Non-pigmented ciliary epithelial cell (primary cell): ENCODE measurements at places on chromosomes 5 and 9.
A peak's percentile ranks its signal among the peaks of the same experiment; 100 is the strongest.

DNA sequence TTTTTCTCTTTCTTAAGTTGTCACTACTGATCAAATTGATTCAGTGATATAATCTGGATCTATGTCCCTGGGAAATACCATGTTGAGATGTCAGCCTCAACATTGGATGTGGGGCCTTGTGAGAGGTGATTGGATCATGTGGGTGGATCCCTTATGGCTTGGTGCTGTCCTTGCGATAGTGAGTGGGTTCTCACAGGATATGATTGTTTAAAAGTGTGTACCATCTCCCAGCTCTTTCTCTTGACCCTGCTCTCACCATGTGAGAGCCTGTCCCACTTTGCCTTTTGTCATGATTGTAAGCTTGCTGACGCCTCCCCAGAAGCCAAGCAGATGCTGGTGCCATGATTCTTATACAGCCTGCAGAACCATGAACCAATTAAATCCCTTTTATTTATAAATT is 68.6 kb downstream of the ST8SIA4 start:
- no peak for DNase-seq

GRCh38 chr9:126470241-126470993 is 143.3 kb upstream of the LMX1B start:
- no peak for DNase-seq

DNA sequence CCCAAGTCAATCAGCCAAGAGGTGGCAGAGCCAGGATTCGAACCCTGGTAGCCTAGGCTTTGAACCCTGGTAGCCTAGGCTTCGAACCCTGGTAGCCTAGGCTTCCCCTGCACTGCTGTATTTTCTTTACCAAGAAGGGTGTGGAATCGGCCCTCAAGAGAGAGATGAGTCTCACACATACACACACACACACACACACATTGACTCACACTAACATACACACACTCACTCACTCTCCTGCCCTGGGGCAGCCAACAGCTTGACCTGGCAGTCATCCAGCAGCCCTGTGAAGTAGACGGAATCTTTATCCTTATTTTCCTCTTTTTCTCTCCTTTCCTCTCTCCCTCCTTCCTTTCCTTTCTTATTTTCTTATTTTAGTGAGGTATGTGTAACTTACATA is 55.4 kb upstream of the RPL26L1 start:
- peak; percentile 84 for DNase-seq

GRCh38 chr5:93294996-93295395 is 286.0 kb downstream of the NR2F1-AS1 start:
- no peak for DNase-seq

DNA sequence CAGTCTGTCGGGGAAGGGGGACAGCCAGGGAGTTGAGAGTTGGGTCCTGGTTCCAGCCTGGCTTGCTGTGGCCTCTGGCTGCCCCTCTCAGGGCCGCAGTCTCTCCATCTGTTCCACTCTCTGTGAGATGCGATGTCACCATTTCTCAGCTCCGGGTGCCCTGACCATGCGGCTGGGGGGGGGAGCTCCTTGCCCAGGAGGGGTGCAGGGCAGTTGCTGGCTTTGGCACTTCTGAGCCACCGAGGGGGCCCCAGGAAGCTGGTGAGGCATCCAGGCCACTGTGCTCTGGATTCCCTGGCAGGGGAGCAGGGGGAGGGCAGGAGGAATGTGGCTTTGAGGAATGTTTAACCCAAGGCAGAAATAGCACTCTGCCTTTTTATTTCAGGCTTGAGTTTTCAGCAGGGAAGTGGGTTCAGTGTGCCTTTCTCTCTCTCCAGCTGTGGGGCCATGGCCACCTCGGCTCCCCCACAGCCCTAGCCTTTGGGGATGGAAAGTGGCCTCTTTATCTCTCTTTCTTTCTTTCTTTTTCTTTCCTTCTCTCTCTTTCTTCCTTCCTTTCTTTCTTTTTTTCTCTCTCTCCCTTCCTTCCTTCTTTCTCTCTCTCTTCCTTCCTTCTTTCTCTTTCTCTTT is 11.0 kb downstream of the NCS1 start:
- peak; percentile 28 for DNase-seq

DNA sequence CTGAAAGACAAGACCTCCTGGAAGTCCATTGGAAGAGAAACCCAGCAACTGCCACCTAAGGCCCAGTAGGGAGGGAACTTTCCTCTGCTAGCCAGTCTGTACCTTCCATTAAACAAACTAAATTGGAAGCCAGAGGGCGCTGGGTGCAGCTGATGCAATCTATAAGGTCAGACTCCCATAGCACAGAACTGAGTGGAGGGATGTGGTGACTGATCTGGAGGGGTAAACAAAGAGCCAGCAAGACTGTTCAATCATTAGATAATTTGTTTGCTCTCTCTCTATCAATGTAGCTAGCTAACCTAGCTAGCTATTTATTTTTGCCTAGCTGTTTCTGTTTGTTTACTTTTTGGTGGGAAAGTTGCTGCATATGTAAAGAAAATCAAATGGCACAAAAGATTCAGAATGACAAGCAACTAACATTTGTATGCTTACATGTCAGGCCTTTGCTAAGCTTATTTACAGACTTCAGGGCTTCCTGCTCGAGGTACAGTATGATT is 291.8 kb upstream of the DAB2 start:
- no peak for DNase-seq

DNA sequence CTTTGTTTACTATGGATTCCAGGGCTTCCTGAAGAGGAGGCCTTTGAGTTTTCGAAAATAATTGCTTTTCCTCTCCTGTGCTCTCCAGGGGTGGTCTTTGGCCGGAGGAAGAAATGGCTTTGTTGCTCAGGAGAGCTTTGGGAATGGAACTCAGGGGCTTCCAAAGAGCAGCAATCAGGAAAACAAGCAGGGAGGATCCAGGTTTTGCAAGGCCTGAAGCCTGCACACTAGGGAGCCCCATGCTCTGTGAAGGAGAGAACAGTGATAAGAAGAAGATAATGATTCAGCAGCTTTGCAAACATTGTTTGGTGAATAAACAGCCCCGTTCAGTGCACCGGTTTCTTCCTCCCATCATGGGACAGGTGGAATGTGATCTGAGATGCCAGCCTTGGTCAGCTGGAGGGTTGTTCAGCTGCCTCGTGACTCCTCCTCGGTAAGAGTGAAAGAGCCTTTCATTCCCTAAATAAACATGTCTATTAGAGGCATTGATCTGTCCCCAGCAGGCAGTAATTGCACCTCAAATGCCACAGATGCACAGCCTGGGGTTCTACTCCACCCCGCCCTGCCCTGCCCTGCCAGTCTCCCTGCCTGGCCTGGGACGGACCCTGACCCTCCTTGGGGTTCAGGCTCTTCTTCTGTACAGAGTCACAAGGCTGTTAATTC is 11.5 kb upstream of the ALDH1B1 start:
- no peak for DNase-seq

GRCh38 chr9:14911046-14911445 is 818 bp upstream of the FREM1 start:
- no peak for DNase-seq

- DNase-seq, result no peak
Measured at GRCh38 chr5:42429694-42430093, 6.5 kb downstream of the GHR start.

DNA sequence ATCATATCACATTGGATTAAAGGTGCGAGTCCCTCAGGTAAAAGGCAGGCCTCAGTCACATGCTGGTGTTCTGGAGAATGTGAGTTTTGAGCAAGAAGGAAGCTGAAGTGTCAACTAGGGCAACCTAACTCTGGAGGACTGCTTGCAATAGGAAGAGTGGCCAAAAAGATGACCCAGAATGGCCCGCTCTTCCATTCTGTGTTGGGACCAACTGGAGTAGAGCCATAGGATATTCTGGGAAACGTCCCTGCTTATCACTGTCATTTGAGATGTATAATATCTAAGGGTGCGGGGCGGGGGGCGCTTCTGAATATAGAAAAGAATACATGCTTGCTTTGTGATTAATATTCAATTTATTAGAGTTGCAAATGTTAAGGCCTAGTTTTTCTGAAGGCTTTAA is 7.1 kb upstream of the TRIM7 start:
- no peak for DNase-seq

DNA sequence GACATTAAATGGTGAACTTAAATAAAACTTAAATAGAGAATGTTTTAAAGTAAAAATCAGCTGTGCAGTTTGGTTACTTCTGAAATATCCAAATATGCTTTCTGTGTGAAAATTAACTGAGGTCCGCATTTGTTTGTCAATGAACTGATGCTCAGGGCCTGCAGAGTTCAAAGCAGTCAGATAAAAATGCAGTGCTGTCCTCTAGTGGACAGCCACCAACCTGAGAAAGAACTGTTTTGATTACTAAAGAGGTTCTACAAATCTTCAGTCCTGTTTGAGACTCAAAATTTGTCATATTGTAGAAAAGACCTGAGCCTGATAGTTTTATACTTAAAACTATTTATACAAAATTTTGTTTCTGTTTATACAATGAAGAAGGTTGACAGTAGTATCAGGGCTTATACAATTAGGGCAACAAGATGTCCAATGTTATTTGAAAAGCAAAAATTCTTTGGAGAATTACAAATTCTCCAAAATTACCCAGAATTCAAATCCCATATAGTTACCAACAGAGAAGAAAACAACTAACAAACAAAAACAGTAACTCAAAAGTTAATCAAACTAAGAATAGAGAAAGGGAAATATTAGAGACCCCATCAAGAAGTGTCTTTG is 232.3 kb upstream of the TBCA start:
- DNase-seq, result peak; percentile 4

DNA sequence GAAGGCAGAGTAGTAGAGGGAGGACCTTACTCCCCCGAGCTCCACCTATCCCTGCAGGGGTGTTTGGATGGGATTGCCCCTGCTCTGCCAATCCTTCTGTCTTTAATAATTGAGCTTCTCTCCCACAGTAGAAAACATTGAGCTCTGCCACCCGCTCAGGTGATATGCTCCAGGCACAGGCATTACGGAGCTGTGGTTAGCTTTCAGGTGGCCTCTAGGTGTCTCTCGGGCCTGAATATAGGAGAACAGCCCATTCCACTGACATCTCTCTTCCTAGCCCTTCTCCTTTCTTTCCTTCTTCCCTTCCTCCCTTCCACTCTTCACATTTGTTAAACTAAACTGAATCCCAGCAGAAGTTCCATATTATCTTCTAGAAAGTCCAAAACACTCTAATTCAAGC is 203.4 kb downstream of the SYK start:
- no peak for DNase-seq

DNA sequence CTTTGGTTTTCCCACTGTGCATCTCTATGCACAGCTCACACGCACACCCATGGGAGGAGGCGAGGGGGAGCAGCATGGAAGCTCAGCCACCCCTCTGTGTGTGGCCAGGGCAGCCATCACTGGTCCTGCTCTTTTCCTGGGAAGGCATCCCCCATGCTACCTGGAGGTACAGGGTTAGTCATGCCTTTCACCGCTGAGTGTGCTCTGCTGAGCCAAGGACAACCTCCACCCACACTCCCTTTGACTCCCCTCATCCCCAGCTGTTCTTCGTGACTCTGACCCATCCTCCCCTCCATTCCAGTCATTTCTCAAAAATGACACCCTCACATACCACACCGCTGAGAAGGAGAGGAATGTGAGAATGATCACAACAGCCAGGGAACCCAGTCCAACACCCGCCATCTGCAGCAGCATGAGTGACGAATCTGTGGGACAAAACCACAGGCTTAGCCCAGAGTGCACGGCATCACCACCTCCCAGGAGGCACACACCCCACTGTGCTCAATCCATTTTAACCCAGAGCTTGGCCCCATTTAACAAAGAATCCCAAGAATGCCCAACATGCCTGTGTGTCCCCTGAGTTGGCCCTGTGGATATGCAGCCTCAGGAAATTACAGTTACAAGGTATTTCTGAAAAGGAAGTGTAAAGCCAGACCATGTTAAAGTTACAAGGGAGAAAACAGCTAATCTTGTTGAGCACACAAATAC is 133.4 kb downstream of the SUSD1 start:
- DNase-seq, result peak; percentile 100

GRCh38 chr5:34803974-34804732 is 34.8 kb upstream of the TTC23L start:
- DNase-seq, result no peak

GRCh38 chr9:128143525-128144238 is 5.6 kb upstream of the LCN2 start:
- DNase-seq, result no peak

DNA sequence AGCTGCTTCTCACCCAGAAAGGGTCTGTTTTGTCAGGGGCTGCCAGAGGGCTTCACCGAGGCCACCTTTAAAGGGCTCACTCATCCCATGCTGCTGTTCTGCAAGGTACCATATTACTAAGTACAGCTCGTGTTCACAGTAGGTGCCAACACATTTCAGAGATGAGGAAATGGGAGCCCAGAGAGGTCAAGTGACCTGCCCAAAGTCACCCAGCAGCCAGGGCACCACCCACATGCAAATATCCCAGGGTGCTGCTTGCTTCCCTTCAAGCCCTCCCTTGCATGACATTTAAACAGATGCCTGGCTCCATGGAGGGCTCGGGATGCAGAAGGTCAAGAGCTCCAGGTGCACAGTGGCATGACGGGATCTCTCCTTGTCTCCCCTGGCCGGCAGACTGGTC is 123.5 kb upstream of the SARDH start:
- no peak for DNase-seq

- DNase-seq, result no peak
Measured at GRCh38 chr5:69001627-69002026, 92.2 kb upstream of the SLC30A5 start.

GRCh38 chr5:159331093-159331973 is 1.0 kb upstream of the IL12B start:
- no peak for DNase-seq

DNA sequence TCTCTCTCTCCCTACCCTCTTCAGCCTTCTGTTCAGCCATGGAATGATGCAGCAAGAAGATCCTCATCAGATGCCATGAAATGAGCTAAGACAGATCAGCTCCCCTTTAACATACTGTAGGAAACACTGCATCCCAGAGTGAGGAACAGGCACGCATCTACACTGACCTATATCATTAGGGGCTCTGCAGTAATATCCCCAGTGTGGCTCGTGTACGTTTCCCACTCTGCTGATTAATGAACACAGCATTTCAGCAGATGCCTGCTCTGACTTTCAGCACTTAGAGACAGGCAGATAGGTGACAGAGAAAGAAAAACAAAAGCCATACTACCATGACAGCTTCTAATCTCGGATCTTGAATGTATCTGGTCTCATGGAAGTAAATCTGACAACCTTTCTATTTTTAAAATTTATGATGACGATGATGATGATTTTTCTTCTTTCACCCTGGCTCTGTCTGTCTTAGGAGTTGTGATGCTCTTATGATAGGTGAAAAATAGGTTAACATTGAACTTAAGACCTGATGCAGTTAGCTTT is 750.3 kb downstream of the CDH12 start:
- no peak for DNase-seq

GRCh38 chr5:124333298-124333979 is 413.0 kb downstream of the ZNF608 start:
- DNase-seq, result no peak

DNA sequence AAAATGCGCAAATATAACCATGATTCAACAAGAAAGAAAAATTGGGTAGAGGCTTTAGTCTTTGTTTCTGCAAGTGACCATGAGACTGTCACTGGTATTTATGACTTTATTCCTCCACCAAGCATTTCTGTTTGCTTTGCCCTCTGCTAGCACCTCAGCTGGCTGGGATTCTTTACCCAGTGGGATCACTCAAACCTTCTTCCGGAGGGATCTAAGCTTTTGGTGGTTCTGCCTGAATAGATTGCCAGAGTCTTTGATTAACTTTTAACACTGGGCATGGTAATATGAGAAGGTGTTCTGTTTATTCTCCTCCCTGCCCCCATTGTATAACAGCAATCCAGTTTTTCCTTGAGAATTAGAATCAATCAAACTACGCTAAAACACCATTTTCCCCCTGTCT is 59.1 kb upstream of the FBN2 start:
- no peak for DNase-seq

- no peak for DNase-seq
Measured at GRCh38 chr9:97997330-97998276, 14.5 kb downstream of the ANP32B start.
